Mesothelial cell of epicardium (in vitro differentiated cells): ENCODE measurements at places on chromosomes 6 and 20. TPM values are rescaled to one million over a fixed set of nuclear protein-coding genes. Genes with fewer than 3 reads are reported as not detected.

- no peak overlapping the region for H3K4me3 ChIP-seq
- no peaks in the 10 kb centered on the region for H3K36me3 ChIP-seq
- no peak for DNase-seq
- H3K4me1 ChIP-seq, result peaks cover 3% of the 10 kb centered on the region
- no peaks in the 10 kb centered on the region for H3K27me3 ChIP-seq
- no peak overlapping the region for H3K27ac ChIP-seq
Observed at GRCh38 chr6:8900056-8900455, 464.7 kb upstream of the SLC35B3 start.

DNA sequence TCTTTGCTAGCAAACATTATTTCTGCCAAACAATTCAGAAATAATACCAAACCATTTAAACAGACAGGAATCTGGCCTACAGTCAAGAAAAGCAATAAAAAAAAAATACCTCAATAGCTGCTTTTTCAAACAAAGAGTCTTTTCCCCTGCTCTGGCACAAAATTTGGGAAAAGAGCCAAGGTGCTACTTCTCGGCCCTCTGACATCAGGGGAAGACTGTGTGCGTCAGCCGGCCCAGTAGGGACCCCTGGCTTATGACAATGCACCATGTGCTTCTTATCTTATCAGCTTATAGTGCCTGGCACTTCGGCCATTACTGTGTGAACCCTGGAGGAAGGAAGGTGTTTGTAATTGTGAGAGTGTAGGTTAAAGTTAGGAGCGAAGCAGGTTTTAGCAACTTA lies 89.4 kb downstream of the PDE10A start:
- peak overlapping the region; percentile 5 for H3K4me3 ChIP-seq
- peak; percentile 42 for DNase-seq
- peak overlapping the region; percentile 89 for H3K27ac ChIP-seq
- H3K36me3 ChIP-seq, result no peaks in the 10 kb centered on the region

DNA sequence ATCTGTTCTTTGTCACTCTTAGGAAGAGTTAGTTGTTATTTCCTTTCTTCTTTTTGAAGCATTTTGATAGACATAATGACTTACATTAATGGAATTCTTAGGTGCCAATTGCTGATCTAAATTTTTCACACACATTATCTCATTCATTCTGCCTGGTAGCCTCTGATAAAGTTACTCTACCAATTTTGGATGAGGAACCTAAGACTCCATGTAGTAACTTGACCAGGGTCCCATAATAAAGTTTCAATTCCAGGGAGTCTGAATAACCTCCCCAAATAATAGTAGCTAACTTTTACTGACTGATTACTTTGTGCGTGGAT lies 73.2 kb upstream of the CITED2 start:
- no peaks in the 10 kb centered on the region for H3K27me3 ChIP-seq
- H3K4me1 ChIP-seq, result peaks cover 40% of the 10 kb centered on the region
- H3K4me3 ChIP-seq, result no peak overlapping the region
- no peak for DNase-seq

DNA sequence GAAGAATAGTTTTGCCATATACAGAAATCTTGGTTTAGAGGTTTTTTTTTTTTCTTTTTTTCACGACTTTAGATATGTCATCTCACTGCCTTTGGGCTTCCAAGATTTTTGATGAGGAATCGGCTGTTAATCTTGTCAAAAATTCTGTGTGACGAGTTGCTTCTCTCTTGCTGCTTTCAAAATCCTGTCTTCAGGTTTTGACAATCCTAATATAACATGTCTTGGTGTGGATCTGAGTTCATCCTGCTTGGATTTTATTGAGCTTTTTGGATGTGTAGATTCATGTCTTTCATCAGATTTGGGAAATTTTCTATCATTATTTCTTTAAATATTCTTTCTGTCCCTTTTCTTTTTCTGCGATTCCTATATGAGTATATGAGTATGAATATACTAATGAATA lies 61.1 kb downstream of the PLCG1 start:
- H3K4me1 ChIP-seq, result no peaks in the 10 kb centered on the region
- H3K27me3 ChIP-seq, result no peaks in the 10 kb centered on the region
- peaks cover 48% of the 10 kb centered on the region for H3K36me3 ChIP-seq
- no peak overlapping the region for H3K4me3 ChIP-seq
- no peak for DNase-seq

The TUBB2B gene
- 110 to 121 TPM (median 114 TPM) in 3 replicates for total RNA-seq

DNA sequence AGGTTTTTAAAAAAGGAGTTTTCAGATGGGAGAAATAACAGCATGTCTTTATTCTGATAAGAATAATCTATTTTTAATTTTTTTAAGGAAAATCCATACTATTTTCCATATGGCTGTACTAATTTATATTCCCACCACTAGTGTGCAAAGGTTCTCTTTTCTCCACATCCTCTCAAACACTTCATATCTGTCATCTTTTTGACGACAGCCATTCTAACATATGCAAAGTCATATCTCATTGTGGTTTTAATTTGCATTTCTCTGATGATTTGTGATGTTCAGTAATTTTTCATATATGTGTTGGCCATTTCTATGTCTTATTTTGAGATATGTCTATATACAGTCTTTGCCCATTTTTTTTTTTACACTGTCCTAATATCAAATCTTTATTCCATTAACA lies 280.6 kb upstream of the RUNX2 start:
- no peak for DNase-seq
- no peak overlapping the region for H3K4me3 ChIP-seq
- H3K4me1 ChIP-seq, result peaks cover 7% of the 10 kb centered on the region
- H3K27me3 ChIP-seq, result no peaks in the 10 kb centered on the region

DNA sequence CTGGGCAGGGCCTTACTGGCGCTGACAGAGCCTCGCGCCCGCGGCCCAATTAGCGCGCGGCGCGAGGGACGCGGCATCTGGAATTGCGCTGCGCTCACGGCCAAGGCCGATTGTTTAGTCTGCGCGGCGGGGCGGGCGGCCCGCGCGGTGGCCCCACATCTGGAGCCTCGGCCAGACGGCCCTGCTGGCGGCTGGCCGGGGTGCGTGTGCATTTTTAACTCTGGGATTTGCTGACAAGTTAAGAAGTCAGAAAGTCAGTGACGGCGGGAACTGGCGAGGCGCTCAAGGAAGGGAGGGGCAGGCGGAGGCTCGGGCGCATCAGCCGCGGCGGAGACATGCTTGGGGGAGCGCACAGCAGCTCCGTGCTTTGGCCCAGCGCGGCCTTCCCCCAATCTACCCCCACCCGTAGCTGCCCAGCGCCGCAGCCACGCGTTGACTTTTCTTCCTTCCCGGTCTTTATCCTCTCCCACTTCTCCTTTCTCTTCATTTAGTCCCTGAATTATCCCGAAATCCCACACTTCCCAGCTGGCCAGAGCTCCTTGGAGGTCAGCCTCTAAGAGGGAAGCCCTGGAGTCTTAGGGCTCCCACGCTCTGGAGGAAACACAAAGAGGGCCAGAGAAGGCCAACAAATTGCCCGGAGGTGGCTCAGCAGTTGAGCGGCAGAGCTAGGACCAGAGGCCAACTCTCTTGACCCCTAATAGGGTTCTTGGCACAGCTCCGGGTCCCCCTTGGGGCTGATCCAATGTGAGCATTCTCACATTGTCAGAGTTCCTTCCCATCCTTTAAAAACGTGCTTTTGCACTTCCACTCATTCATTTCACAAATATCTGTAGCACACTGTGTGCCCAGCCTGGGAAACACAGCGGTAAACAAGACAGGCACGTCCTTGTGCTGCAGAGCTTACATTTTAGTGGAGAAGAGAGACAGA lies 40.8 kb upstream of the FOXP4 start:
- peak overlapping the region; percentile 87 for H3K27ac ChIP-seq
- H3K4me3 ChIP-seq, result peak overlapping the region; percentile 60
- H3K4me1 ChIP-seq, result peaks cover 57% of the 10 kb centered on the region
- H3K36me3 ChIP-seq, result no peaks in the 10 kb centered on the region
